ENCODE measurements at places on chromosomes 3 and 15. TPM values are rescaled to one million over a fixed set of nuclear protein-coding genes. Genes with fewer than 3 reads are reported as not detected.

LINS1 gene
- 7.6 TPM for total RNA-seq

EHHADH gene
- total RNA-seq: 7.5 TPM

NMB gene
- total RNA-seq: 2.9 TPM

FOXB1 gene
- not detected for total RNA-seq

DNA sequence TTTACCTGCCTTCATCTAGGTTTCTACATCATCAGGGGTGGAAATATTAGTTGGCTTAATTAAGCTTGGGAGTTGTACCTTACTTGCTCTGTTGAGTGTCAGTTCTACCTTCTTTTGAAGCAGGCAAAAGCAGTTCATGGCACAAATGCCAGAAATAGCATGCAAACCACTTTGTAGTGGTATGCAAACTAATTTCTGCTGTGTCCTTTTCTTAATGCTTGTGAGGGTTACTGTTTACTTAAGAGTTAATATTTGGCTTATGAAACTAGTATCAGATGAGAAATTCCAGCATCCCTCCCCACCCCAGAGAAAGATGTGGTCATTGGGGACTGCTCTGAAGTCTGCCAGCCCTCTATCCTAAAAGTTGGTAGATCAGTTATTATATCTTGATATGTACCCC lies 7.1 kb downstream of the ATP2C1 start:
- H3K4me1 ChIP-seq: no peaks in the 10 kb centered on the region
- H3K27ac ChIP-seq: no peak overlapping the region
- H3K4me3 ChIP-seq: no peak overlapping the region
- H3K36me3 ChIP-seq: no peaks in the 10 kb centered on the region
- DNase-seq: no peak

DNA sequence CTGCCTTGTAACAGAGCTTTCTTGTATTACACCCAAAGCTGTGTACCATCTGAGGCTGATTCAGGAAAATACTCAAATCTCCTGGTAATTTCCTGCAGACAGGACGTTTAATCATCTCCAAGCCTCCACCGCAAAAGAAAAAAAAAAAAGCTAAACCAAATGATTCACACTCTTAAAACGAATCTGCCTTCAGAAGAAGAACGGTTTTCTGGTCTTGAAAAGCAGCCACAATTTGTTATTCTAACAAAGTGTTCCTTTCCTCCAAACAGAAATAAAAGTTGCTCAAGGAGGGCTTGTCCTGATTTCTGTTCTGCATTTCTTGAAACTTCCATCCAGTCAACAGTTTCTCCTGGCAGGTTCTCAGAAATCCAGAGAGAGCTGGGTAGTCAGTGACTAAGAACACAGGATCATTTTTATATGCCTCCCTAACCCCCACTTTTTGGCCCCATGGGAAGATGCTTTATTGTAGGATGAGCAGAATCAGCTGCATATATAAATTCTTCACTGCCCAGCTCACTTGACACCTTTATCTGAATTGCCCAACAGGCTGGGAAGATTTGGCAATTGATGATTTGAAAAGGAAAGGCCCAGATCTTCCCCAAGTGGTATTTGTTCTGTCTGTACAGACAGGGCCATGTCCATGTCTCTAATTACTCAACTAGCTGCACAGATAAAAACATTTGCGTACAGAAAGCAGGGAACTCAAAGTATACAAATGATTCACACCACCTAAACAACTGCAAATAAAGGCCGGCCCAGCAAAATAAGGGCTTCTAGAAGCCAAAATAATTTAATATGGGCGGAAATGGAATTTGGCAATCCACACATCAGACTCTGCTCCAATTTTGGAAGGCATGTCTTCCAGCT lies 41.0 kb upstream of the PRICKLE2 start:
- no peaks in the 10 kb centered on the region for H3K36me3 ChIP-seq
- no peaks in the 10 kb centered on the region for H3K27me3 ChIP-seq
- H3K4me3 ChIP-seq: no peak overlapping the region
- H3K4me1 ChIP-seq: no peaks in the 10 kb centered on the region

DNA sequence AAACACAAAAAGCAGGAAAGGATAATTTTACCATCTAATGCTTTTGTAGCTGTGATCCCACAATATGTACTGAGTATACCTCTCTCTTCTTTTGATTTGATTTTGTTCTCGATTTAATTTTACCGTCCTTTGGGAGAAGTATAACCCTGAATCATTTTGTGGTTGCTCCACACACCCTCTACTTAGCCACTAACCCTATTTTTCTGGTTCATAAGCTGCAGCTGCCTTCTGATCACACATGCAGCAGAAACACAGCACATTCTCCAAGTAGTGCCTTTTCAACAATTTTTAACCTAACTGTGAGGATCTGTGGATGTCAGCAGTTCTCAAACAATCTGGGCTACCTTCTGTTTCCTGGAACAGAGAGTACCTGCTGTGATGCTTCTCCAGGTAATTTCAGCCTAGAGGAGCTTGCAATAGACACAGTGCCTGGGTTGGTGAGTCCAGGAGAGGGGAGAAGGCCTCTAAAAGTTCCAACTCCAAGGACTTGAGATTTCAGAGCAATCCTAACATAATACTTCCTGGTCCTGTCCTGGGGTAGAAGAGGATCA lies 40.3 kb downstream of the HGD start:
- H3K4me3 ChIP-seq: no peak overlapping the region
- no peak overlapping the region for H3K27ac ChIP-seq
- no peak for DNase-seq
- H3K4me1 ChIP-seq: no peaks in the 10 kb centered on the region
- H3K36me3 ChIP-seq: no peaks in the 10 kb centered on the region

All from pancreas (tissue), 10 donors.